ENCODE measurements at places on chromosomes 4 and X.

- DNase-seq = no peak
Measured at GRCh38 chrX:78540171-78540570, 119.0 kb downstream of the RTL3 start.

DNA sequence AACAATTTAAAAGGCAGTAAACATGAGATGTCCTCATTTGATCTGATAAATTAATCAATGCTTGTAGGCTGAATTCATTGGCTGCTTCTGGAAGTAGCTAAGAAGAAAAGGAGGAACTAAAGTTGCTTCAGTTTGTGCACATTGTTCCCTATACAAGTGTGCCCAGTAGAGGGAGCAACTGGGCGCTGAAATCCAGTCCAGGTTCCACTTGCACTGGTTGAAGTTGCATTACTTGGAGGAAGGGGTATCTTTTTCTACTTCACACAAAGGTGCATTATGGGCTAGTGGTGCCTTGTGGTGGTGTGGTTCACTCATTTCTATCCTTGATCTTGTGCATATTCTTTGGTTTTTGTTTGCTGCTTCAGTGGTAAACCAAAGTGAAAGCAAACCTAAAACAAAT, 67.9 kb upstream of the SOX3 start:
- DNase-seq = no peak

DNA sequence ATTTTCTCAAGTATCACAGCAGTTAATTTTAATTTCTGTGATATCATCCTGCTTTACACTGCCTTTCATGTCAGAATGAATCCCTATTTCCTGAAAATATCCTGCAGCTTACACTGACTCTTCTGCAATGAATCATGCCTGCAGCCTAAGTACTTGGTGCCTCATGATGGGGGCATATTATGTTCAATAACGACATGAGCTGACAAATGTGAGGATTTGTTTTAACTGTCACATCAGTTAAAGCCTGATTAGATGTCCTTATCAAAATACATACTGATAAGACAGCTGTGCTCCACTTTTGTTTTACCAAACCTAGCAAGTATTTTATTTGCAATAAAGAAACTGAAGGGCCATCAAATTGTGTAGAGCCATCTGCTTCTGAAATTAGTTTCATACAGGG, 359.9 kb upstream of the AGA start:
- no peak for DNase-seq

DNA sequence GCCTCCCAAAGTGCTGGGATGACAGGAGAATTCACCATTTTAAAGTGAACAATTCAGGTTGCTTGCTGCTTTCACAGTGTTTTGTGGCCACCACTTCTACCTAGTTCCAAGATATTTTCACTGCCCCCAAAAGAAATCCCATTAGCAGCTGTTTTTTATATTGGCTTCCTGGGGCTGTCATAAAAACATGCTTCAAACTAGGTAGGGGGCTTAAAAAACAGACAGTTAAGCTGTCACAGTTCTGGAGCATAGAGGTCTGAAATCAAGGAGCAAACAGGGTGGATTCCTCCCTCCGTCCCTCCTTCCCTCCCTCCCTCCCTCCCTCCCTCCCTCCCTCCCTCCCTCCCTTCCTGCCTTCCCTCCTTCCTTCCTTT, 3.0 kb upstream of the XG start:
- no peak for DNase-seq

- no peak for DNase-seq
Measured at GRCh38 chr4:1240721-1241465, 8.0 kb downstream of the CTBP1 start.
